ENCODE measurements at places on chromosomes 3 and 15. TPM values are rescaled to one million over a fixed set of nuclear protein-coding genes. Genes with fewer than 3 reads are reported as not detected.

- no peaks in the 10 kb centered on the region for H3K36me3 ChIP-seq
- peaks cover 2% of the 10 kb centered on the region for H3K4me1 ChIP-seq
- H3K4me3 ChIP-seq: no peak overlapping the region
These were observed 50.5 kb downstream of the CD86 start for GRCh38 chr3:122105626-122106025.

DNA sequence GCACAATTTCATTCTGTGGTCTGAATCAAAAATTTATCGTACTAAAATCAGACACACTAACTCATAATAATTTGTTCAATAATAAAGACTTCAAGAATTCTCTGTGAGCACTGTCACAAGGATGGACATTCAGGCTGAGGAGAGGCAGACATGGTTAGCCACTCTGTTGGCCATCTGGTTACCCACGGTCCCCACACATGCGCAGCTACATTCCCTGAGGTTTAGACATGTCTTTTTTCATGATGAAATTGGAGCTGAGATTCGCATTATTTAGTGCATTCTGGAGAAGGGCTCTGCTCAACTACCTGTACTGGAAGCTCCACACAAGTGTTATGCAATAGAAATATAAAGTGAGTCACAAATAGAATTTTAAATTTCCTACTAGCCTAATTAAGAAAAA, 156.9 kb downstream of the SUCNR1 start:
- H3K4me3 ChIP-seq: no peak overlapping the region
- no peaks in the 10 kb centered on the region for H3K36me3 ChIP-seq
- H3K27me3 ChIP-seq: no peaks in the 10 kb centered on the region
- no peaks in the 10 kb centered on the region for H3K4me1 ChIP-seq
- no peak overlapping the region for H3K27ac ChIP-seq

GRCh38 chr3:23859012-23859743, 53.4 kb downstream of the UBE2E1 start:
- no peaks in the 10 kb centered on the region for H3K27me3 ChIP-seq
- H3K36me3 ChIP-seq: no peaks in the 10 kb centered on the region
- H3K4me1 ChIP-seq: peaks cover 7% of the 10 kb centered on the region
- H3K27ac ChIP-seq: no peak overlapping the region
- no peak overlapping the region for H3K4me3 ChIP-seq
- DNase-seq: no peak

- H3K27ac ChIP-seq: no peak overlapping the region
- H3K36me3 ChIP-seq: no peaks in the 10 kb centered on the region
- no peak overlapping the region for H3K4me3 ChIP-seq
- DNase-seq: no peak
These were observed 221.2 kb downstream of the NLGN1 start for GRCh38 chr3:173618703-173619102.

GRCh38 chr15:81897057-81897677, 148.7 kb downstream of the MEX3B start:
- no peak overlapping the region for H3K27ac ChIP-seq
- H3K27me3 ChIP-seq: no peaks in the 10 kb centered on the region
- H3K4me1 ChIP-seq: no peaks in the 10 kb centered on the region

DNA sequence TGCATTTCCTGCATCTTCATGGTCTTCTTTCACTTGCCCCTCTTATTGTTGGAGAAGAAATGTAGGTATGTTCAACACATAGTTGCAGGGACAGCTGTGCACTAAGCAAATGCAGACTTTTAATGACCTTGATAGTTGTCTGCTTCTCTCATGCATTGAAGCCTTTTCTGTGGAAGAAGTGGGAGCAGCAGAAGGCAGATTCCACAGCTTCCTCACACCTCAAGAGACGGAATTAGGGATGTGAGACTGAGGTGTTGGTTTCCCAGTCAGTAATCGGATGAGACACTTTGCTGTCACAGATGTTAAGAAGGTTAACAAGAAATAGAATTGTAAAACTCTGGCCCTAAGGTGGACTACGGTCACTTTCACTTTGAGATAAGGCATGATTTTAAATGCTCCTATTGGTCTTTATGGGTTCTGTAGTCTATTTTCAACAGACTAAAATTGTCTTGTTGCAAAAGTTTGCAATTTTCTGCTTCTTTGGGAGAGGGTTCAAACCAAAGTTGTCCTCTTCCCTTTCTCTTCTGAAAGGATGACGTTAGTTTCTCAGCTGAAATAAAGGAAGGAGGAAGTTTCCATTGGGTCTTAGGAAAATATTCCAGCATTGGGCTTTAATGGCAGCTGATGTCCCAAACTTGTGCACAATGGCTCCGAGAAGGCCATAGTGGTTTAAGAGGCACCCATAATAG, 117.4 kb downstream of the LPP start:
- no peak for DNase-seq
- no peak overlapping the region for H3K4me3 ChIP-seq
- peaks cover 1% of the 10 kb centered on the region for H3K4me1 ChIP-seq

GRCh38 chr3:43770426-43771103, 79.8 kb downstream of the ABHD5 start:
- H3K27ac ChIP-seq: no peak overlapping the region
- H3K36me3 ChIP-seq: no peaks in the 10 kb centered on the region
- H3K27me3 ChIP-seq: no peaks in the 10 kb centered on the region
- DNase-seq: no peak
- H3K4me1 ChIP-seq: peaks cover 37% of the 10 kb centered on the region

- H3K4me1 ChIP-seq: no peaks in the 10 kb centered on the region
- DNase-seq: no peak
- no peak overlapping the region for H3K4me3 ChIP-seq
- no peaks in the 10 kb centered on the region for H3K27me3 ChIP-seq
- H3K27ac ChIP-seq: no peak overlapping the region
These were observed 268.9 kb upstream of the KCNMB2 start for GRCh38 chr3:178267158-178267844.

GRCh38 chr15:98369081-98369716, 279.1 kb upstream of the IGF1R start:
- no peaks in the 10 kb centered on the region for H3K36me3 ChIP-seq
- no peaks in the 10 kb centered on the region for H3K27me3 ChIP-seq
- no peak for DNase-seq
- H3K27ac ChIP-seq: no peak overlapping the region

DNA sequence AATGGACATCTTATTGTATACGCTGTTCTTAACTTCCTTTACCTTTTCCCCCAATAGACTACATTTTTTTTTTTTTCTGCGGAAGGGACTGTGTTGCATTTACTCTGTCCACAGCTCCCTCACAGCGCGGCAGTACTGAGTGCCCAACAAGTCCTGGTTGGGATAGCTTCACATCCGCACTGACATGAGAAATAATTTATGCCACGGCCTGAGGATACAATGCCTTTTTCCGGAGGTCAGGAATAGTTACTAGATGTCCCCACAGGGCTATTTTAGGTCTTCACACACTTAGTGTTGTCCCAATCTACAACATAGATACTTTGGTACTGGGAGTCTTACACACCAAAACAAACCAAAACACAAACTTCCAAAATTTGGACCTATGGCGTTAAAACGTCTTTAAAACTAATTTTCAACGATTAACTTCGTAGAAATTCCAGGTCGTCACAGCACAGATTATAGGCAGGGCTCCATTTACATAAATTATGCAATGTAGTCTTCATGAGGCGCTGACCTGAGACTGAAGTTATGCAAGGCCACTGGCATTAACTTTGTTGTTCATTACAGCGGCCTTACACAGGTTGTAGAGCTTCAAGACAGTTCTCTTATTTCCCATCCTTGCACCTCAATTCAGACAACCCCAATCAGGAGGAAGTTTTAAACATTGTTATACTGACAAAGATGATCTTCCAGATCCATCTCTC, 989 bp upstream of the PPIB start:
- H3K4me1 ChIP-seq: peaks cover 17% of the 10 kb centered on the region
- no peaks in the 10 kb centered on the region for H3K27me3 ChIP-seq
- H3K4me3 ChIP-seq: peak overlapping the region; percentile 46
- H3K27ac ChIP-seq: peak overlapping the region; percentile 89
- no peak for DNase-seq
- peaks cover 27% of the 10 kb centered on the region for H3K36me3 ChIP-seq

GRCh38 chr15:95584088-95584487, 746.4 kb upstream of the NR2F2 start:
- H3K27me3 ChIP-seq: no peaks in the 10 kb centered on the region
- no peaks in the 10 kb centered on the region for H3K36me3 ChIP-seq

GRCh38 chr15:41827290-41827879, 507 bp upstream of the JMJD7 start:
- H3K27me3 ChIP-seq: no peaks in the 10 kb centered on the region
- H3K4me3 ChIP-seq: peak overlapping the region; percentile 95
- H3K36me3 ChIP-seq: peaks cover 67% of the 10 kb centered on the region
- H3K4me1 ChIP-seq: peaks cover 21% of the 10 kb centered on the region
- DNase-seq: peak; percentile 6
- H3K27ac ChIP-seq: no peak overlapping the region

DNA sequence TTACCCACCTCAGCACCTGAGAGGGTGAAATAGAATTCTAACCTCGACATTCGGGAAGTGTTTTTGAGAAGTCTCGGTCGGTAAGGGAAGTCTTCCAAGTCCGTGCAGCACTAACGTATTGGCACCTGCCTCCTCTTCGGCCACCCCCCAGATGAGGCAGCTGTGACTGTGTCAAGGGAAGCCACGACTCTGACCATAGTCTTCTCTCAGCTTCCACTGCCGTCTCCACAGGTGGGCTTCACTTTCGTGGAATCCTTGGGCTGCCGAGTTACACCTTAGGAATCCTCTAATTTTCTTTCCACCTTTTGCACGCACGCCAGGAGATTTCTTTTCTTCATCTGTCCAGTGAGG, 775 bp downstream of the CCNDBP1 start:
- peaks cover 14% of the 10 kb centered on the region for H3K36me3 ChIP-seq
- peak overlapping the region; percentile 71 for H3K4me3 ChIP-seq
- H3K27ac ChIP-seq: peak overlapping the region; percentile 44
- no peaks in the 10 kb centered on the region for H3K27me3 ChIP-seq

DNA sequence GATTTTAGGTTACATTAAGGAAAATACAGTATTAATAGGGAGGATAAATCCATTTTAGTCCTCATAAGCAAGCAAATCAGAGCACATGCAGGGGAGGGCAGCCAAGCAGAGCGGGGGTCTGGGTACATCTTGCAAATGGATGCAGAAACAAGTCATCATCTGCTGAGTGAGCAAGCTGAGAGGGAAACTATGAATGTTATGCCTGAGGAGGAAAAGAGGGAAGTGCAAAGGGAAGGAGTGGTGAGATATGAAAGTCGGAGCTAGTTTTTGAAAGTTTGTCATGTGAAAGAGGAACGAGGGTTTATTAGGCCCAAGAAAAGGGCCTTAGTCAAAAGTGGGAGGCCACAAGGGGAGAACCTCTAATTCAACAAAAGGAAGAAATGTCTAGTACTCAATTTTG, 15.4 kb downstream of the PTX3 start:
- no peak overlapping the region for H3K27ac ChIP-seq
- DNase-seq: no peak
- H3K4me3 ChIP-seq: no peak overlapping the region
- H3K36me3 ChIP-seq: no peaks in the 10 kb centered on the region

DNA sequence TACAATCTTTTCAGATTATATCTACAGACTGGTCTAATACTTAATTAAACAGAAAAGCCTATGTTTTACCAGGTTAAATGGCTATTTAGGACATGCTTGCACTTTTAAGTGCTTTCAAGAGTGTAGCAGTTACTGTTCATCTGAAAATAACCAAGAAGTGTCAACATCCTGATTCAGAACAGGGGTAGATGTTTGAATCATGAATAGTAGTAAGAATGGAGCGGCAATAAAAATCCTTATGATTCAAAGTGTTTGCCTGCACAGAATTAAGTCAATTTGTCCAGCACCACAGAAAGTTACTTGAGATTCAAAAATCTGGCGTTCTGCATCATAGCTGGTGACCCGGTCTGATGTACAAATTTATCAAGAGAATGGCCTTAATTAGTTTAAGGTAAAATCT, 48.3 kb downstream of the GREM1 start:
- H3K27me3 ChIP-seq: no peaks in the 10 kb centered on the region
- no peak for DNase-seq
- no peaks in the 10 kb centered on the region for H3K36me3 ChIP-seq
- H3K4me1 ChIP-seq: no peaks in the 10 kb centered on the region
- no peak overlapping the region for H3K4me3 ChIP-seq
- H3K27ac ChIP-seq: no peak overlapping the region

- H3K36me3 ChIP-seq: no peaks in the 10 kb centered on the region
- H3K27me3 ChIP-seq: no peaks in the 10 kb centered on the region
- no peak for DNase-seq
- H3K4me3 ChIP-seq: no peak overlapping the region
These were observed 169.0 kb upstream of the SLC24A5 start for GRCh38 chr15:47951781-47952180.

DNA sequence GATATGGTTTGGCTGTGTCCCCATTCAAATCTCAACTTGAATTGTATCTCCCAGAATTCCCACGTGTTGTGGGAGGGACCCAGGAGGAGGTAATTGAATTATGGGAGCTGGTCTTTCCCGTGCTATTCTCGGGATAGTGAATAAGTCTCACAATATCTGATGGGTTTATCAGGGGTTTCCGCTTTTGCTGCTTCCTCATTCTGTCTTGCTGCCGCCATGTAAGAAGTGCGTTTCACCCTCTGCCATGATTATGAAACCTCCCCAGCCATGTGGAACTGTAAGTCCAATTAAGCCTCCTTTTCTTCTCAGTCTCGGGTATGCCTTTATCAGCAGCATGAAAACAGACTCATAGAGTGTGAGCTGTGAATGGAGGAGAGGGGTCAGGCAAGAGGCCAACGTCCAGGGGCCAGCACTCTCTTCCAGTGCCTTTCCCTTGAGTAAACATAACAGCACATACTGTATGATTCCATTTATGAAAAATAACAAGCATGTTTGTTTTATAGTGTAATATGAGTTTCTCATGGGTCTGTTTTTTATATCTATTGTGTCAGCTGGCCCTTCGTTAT, 16.3 kb upstream of the LCTL start:
- no peak overlapping the region for H3K4me3 ChIP-seq
- no peaks in the 10 kb centered on the region for H3K27me3 ChIP-seq
- no peak for DNase-seq
- no peaks in the 10 kb centered on the region for H3K36me3 ChIP-seq
- H3K27ac ChIP-seq: no peak overlapping the region
- peaks cover 6% of the 10 kb centered on the region for H3K4me1 ChIP-seq

- DNase-seq: no peak
- no peaks in the 10 kb centered on the region for H3K27me3 ChIP-seq
- H3K27ac ChIP-seq: no peak overlapping the region
- H3K36me3 ChIP-seq: no peaks in the 10 kb centered on the region
- no peak overlapping the region for H3K4me3 ChIP-seq
These were observed 24.7 kb upstream of the DYNC1LI1 start for GRCh38 chr3:32595323-32595722.

- H3K4me3 ChIP-seq: no peak overlapping the region
- no peak overlapping the region for H3K27ac ChIP-seq
- H3K4me1 ChIP-seq: peaks cover 3% of the 10 kb centered on the region
- H3K36me3 ChIP-seq: no peaks in the 10 kb centered on the region
These were observed 94.3 kb downstream of the AQP9 start for GRCh38 chr15:58232281-58233065.

GRCh38 chr15:74873756-74874424, 725 bp upstream of the SCAMP2 start:
- DNase-seq: no peak
- H3K4me3 ChIP-seq: peak overlapping the region; percentile 96
- peak overlapping the region; percentile 45 for H3K27ac ChIP-seq
- no peaks in the 10 kb centered on the region for H3K27me3 ChIP-seq
- H3K4me1 ChIP-seq: peaks cover 30% of the 10 kb centered on the region

- H3K27me3 ChIP-seq: peaks cover 3% of the 10 kb centered on the region
- no peak for DNase-seq
- no peaks in the 10 kb centered on the region for H3K36me3 ChIP-seq
These were observed 70.1 kb upstream of the GLCE start for GRCh38 chr15:69090197-69090948.

The ZNF662 gene
- total RNA-seq: 15.8 TPM

The SRGAP3 gene
- total RNA-seq: 46.1 TPM

The SOX14 gene
- 0.30 TPM for total RNA-seq

The TTBK2 gene
- 22.2 TPM for total RNA-seq

The ZPLD1 gene
- total RNA-seq: 1.8 TPM

The ZIC4 gene
- total RNA-seq: 30.5 TPM

The HRH1 gene
- 19.3 TPM for total RNA-seq
